ENCODE measurements at places on chromosomes 4 and X.

DNA sequence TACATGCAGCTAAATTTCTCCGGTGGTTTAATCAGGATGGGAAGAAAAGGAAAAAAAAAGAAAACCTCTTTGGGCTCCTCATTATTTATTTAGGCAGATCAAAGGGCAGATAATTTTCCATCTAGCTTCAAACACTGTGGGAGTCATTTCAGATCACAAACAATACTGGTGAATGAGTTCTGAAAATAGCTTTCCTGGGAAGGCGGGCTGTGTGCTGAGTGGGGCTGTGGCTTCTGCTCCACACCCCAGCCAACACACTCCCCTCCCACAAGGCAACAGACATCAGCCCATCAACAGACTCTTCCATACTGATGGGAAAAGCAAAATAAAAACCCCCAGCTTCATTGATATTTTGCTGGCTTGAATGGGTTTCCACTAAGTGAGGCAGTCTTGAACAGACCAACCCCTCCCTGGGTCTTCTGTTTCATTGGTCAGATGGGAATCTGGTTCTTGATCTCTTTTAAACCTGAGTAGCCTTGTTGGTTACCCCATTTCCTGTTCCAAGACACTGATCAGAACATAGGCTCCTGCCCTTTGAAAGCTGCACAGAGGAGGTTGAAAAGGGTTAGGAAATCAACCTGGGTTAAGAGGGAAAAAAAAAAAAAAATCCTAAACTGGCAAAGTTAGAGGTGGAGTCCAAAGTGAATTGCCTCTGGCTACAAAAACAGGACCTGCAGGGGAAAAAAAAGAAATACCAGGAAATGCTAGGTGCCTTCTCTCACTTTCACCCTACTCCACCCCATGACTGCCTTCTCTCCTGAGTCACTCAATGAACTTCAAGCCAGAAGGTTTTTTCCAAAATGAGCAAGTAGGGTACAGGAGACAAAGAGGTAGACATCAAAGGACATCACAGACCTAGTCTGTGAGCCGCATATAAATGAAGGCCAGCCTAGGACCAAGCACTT, 20.0 kb downstream of the AMOT start:
- DNase-seq, result no peak

DNA sequence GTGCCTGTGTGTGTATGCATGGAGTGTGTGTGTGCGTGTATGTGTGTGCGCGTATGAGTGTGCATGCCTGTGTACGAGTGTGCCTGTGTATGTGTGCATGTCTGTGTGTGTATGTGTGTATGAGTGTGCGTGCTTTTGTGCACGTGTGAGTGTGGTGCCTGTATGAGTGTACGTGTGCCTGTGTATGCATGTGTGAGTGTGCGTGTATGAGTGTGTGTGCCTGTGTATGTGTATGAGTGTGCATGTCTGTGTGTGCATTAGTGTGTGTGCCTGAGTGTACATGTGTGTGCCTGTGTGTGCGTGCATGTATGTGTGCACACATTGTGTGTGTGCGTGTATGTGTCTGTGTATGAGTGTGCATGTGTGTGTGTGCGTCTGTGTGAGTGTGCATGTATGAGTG, 5.7 kb downstream of the DOK7 start:
- no peak for DNase-seq

DNA sequence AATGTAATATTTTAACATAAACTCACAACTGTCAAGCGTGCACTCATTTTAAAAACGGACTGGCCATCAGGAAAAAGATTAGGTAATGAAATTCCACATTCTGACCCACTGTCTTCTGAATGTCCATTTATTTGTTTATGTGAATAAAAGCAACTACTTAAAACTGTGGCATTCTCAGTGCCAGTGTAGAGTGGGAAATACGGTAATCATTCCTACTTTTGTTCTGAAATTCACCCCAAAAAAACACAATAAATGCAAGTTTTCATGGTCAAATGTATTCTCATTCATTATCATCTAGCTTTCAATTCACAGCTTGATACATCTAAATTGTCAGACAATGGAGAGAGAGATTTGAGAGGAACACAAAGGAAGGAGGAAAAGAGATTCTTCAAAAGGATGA, 260.9 kb downstream of the DCHS2 start:
- no peak for DNase-seq

- DNase-seq, result no peak
Measured at GRCh38 chr4:3515646-3516045, 16.6 kb downstream of the LRPAP1 start.

GRCh38 chr4:75698963-75699228, 25.5 kb upstream of the USO1 start:
- no peak for DNase-seq

GRCh38 chr4:56570041-56570440, 64.5 kb downstream of the ARL9 start:
- DNase-seq, result no peak

DNA sequence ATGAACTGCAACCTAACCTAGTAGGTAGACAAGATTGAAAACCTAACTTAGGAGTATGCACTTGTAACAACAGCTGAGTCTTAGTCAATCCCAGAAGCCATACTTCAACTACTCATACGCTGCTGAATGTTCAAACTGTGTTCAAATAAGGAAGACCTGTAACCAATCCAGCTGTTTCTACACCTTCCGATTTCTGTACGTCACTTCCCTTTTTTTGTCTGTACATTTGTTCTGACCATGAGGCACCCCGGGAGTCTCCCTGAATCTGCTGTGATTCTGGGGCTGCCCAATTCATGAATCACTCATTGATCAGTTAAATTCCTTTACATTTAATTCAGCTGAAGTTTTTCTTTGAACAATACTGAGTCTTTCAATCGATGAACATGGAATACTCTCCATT, 89.5 kb downstream of the BMP3 start:
- DNase-seq, result no peak

DNA sequence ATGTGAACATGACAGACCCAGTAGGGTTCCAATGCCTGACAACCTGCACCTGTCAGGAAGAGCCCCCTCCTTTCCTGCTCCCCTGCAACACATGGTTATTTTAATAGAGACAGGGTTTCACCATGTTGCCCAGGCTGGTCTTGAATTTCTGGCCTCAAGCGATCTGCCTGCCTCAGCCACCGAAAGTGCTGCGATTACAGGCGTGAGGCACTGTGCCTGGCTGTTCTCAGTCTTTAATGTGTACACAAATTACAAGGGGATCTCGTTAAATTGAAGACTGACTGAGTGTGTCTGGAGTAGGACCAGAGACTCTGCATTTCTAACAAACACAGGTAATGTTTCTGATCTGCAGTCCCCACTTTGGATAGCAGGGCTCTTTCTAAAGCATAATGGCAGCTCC, 55.4 kb downstream of the NPNT start:
- DNase-seq, result no peak

GRCh38 chr4:174714393-174715211, 114.4 kb downstream of the GLRA3 start:
- peak; percentile 17 for DNase-seq

- DNase-seq, result no peak
Measured at GRCh38 chr4:6926081-6926480, 16.5 kb downstream of the TBC1D14 start.

DNA sequence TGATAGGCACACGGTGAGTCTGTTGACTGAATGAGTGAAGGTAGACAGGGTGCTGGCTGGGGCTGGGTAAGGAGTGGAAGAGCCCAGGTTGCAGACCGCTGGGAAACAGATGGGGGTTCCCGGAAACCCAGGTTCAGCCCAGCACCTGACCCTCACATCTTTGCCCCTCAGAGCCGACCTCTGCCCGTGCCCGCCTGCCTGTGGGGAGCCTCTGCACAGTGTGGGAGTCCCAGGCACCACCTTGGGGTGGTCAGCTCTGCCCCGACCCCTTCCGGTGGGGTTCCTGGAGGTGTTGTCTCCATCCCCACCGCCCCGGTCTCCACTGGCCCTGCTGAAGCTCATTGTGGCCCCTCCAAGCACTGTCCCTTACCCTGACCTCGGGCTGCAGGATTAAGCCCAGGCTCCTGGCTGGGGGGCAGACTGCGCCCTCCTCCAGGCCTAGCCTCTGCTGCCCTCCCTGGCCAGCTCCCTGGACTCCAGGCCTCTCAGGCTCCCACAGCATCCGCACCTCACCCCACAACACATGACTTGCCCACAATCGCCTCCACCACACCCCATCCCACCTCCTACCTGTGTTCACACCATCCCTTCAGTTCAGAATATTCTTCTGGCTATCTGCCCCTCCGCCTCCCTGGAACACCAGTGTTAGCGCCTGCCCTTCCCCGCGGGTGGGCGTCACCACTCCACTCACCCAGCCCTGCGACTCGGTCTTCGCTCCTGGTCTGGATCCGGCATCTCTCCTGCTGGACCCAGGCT, 21.4 kb downstream of the HMX1 start:
- DNase-seq, result no peak

- no peak for DNase-seq
Measured at GRCh38 chrX:9515973-9516538, 51.2 kb downstream of the TBL1X start.

DNA sequence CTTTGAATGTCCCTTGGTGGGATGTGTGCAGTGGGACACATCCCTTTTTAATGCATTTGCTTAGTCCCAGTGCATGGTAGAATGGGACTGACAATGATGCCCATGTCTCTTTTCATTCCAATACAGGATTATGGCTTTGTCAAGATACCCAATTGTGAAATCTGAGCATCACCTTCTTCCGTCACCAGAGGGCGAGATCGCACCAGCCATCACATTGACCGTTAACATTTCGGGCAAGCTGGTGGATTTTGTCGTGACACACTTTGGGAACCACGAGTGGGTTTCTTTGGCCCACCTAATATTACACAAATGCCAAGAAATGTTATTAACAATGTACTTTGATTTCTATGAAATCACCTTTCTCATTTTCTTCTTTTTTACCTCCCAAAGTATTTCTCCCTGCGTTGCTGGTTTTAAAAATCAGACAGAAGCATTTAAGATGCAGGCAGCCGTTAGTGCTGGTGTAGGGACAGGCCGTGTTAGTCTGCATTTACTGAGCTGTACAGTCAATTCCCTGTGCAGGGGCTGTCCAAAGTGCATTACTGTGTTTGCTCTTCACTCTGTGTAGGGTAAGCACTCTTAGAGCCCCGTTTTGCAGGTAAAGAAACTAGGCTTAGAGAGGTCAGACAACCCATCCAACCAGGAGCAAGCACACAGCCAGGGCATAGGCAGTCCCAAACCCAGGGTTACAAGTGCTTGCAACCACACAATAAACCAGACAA, 46.5 kb downstream of the CWH43 start:
- DNase-seq, result no peak

DNA sequence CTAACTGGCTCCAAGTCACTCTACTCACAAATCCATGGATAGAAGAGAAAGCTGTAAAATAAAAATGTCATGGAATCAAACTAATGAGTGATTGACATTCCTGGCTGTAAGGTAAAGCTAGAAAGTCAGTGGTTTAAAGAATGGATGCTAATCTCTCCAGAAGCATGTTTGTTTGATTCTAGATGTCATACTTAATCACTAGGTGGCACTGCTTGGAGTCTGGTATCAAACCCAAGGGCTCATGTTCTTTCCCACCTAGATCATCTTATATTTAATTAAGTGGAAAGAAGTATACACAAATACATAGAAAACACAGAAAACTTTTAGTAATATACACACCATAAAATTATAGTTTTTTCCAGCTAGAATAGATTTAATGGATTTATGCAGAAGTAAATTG, 2666.6 kb downstream of the PCDH7 start:
- no peak for DNase-seq

- DNase-seq, result no peak
Measured at GRCh38 chrX:14030174-14030530, 460 bp upstream of the GEMIN8 start.

DNA sequence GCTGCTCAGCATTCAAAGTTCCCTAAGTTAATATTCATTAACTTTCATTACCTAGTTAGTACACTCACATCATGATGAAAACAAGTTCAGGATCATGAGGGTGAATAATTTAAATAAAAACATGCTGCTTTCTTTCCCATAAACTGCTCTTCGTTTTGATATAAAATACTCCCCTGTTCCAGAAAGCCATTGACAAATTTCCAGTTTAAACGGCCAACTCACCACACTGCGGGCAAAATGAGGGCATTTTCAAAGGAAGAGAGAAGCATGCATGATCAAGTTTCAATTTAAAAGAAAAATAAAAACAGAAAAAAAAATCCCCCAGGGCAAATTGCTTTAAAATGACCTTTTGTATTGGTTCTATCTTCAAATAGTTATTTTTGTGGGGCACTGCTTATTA, 69.6 kb downstream of the EPHA5 start:
- DNase-seq, result no peak

Data from fibroblast of skin of left quadriceps (primary cell).